Stimulated activated CD8-positive, alpha-beta memory T cell treated with anti-CD3 and anti-CD28 coated beads, Interleukin-7, amount 100 ng/mL, for 48 hours (primary cell): ENCODE measurements at places on chromosomes 11 and 22.

- no peak for DNase-seq
These were observed 294.1 kb upstream of the LARGE1 start for GRCh38 chr22:34214372-34214771.

DNA sequence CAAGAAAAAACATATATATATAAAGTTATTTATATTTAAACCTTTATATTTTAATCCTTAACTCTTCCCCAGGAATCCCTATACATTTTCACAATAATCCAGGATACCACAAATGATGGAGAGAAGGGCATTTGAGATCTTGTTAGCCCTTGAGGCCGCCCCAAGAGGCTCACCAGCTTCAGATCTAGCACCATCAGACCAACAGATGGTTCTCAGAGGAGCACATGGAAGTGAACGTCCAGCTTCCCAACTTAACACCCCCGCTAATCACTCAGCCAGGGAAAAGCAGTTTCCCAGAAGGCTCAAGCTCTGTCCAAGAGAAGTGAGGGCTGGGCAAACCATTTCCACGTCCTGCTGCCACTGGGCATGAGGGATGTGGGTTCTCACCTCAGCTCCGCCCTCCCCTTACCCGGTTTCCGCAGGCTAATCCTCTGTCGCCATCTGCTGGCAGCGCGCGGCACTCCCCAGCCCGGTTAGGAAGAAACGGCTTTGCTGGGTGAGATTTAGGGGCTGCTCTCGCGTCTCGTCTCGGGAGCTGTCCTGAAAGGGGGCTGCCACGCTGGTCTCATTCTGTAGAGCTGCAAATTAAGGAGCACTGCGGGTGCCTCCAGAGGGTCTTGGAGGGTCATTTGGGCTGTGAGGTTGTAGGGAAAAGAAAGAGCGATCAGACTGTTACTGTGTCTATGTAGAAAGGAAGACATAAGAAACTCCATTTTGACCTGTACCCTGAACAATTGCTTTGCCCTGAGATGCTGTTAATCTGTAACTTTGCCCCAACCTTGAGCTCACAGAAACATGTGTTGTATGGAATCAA lies 6.8 kb upstream of the FAM111A start:
- DNase-seq: peak; percentile 62

- no peak for DNase-seq
These were observed 148.9 kb downstream of the NECTIN1 start for GRCh38 chr11:119580081-119580480.

- DNase-seq: no peak
These were observed 8.1 kb upstream of the GLYAT start for GRCh38 chr11:58739725-58740430.

DNA sequence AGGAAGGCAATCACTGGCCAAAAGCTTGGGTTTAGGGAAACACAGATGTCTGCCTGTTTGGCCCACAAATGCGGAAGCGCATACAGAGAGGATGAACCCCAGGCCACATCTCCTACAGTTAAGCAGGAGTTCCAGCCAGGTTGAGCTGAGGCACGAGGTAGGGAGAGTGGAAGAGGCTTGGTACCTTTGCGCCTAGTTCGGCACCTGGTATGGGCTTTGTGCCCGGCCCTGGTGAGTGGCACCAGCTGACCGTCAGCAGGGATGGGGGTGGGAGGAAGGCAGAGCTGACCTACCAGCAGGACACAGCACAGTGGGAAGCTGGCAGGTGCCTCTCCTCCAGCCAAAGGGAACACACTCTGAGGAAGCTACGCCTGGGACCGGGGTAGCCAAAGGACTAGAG lies 57.6 kb downstream of the KCNC1 start:
- no peak for DNase-seq

GRCh38 chr11:92692826-92693546 lies 276.5 kb upstream of the MTNR1B start:
- DNase-seq: no peak

DNA sequence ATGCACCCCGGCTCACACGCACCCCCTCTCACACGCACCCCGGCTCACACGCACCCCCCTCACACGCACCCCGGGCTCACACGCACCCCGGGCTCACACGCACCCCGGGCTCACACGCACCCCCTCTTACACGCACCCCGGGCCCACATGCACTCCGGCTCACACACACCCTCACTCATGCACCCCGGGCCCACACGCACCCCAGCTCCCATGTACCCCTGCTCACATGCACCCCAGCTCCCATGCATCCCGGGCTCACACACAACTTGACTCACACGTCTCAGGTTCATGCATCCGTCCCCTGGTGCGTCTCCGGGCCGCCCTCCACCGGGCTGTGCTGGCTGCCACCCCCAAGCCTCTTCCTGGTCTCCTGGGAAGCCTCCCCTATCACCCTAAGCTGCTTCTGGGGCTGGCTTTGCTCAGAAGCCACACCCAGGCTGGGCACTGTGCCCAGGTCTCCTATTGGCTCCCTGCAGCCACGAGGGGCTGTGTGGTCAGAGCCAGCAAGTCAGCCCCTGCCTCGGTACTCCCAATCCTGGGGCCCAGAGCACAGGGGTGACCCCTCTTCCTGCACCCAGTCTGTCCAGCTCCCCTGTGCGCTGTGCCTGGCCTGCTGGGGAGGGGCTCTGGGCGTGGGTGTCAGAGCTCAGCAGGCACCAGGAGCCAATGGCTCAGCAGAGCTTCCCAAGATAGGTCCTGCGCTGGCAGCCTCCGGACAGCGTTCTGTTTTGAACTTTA lies 16.9 kb downstream of the TSPAN4 start:
- no peak for DNase-seq

- DNase-seq: no peak
These were observed 17.2 kb downstream of the CLDN25 start for GRCh38 chr11:113796663-113797259.

DNA sequence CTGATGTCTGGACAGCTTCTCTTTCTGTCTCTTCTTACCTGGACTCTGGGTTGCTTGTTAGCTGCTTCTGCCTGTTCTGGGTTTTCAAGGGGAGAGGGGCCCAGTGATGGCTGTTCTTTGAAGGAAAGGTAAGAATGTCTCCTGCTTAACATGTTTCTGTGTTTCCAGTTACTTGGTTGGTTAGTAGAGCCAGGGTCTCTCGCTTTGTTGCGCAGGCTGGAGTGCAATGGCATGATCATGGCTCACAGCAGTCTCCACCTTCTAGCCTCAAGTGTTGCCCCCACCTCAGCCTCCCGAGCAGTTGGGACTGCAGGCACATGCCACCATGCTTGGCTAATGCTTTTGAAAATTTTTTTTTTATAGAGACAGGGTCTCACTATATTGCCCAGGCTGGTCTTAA lies 126.6 kb downstream of the BCR start:
- DNase-seq: no peak

- DNase-seq: no peak
These were observed 278.0 kb upstream of the PLET1 start for GRCh38 chr11:112538534-112539280.

DNA sequence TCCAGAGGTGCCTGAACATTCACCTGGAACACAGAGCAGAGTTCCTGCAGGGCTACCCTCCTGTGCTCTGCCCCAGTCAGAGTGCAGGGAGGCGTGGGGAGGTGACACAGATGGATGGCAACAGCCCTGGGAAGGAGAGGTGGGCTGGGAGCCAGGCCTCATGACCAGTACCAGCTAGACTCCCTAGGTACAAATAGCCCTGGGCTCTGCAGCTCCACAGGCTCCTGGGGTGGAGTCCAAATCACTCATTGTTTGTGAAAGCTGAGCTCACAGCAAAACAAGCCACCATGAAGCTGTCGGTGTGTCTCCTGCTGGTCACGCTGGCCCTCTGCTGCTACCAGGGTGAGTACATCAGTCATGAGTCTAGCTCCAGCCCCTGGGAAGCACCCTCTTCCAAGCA lies at the start of gene SCGB1D2:
Gene SCGB1D2, plus strand, starts transcription at position 219 of the 400 bp plus-strand sequence. Its CDS starts 69 bp downstream, at position 288.
- no peak for DNase-seq

DNA sequence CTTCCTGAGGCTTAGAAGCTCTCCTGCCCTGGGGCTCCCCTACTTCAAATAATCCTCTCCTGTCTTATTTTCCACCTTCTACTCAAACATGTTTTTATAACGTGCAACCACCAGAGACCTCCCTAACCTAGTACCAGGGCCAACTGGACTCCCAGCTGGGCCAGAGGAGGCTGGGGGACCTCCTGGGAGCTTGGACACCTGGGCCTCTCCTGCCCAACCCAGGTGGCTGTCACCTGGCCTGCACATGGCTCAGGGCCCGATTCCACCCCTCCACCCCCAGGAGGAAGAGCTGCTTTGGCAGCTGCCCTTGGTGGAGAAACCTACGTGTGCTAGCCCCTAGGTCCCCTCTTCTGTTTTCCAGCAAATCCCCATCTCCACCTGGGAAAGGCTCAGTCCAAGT lies 105.2 kb downstream of the ABTB2 start:
- no peak for DNase-seq

- DNase-seq: no peak
These were observed 56.7 kb upstream of the CLPB start for GRCh38 chr11:72491001-72491400.

DNA sequence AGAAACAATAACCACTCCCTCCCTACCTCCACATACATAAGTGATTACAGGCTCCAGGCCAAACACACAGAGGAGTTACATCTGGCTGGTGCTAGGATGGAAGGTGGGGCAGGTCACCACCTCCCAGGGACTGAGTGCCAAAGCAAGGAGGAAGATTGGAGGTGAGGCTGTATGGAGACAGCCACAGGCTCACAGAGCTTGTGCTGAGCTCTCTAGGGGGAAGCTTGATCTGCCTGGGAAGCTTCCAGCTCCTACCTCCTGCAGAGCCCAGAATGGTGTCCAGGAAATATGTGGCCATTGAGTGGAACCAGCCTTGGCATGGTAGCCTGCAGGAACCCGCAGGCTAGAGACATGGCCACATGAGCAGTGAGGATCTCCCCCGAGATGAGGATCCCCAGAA lies 3.6 kb upstream of the MED15 start:
- no peak for DNase-seq

- DNase-seq: no peak
These were observed 139.0 kb upstream of the NAV2 start for GRCh38 chr11:19573666-19574065.

DNA sequence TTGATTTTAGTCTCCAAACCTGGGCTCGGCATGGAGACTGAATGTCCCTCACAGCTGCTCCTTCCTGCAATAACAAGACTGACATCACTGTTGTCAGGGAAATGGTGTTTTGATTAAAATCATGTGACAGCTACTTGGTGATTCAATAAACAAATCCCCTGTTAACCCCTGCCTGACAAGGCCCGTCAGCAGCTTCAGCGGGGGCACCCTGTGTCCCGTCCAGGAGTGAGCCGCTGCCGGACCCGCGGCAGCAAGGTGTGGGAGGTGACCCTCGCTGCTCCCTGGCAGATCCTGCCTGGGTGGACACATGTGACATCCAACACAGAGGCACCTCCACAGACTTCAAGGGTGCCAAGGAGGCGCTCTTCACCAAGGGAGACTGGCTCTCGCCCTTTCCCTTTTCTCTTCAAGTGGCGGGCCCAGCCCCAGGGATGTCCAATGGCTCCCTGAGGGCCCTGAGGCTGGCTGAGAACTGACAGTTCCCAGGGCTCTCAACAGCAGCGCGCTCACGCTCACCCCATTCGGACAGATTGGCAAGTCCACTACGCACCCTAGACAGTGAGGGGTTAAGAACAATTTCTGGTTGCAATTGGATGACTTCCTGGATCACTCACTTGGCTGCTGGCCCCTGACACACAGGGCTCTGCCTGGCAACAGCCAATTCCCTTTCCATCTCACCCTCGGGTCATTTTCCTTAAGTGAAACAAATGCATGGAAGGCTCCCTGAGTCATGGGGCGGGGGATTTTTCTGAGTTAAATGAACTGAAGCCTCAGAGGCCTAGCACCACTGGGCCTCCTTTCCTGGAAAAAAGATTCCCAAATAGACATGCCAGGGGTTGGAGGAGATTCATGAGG lies 30.7 kb downstream of the PPP2R1B start:
- no peak for DNase-seq

- no peak for DNase-seq
These were observed 521.3 kb upstream of the LRRC4C start for GRCh38 chr11:41980741-41981140.

DNA sequence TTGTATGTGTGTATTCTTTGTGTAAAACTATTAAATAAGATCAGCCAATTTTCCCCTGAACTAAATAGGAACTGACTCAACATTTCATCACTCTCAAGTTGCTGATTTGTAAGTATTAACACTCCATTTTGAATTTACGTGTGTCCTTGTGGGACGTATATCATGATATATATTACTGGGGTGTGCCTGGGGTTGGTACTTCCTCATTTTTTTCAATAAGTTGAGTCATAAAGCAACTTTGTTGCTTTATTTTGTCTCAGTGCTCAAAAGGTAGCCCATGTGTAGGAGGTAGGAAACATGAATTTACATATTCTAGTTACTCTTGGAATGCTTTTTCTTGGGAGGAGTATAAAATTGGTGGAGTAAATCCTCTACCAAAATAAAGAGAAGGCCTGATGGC lies 193.9 kb upstream of the RAG2 start:
- DNase-seq: no peak

DNA sequence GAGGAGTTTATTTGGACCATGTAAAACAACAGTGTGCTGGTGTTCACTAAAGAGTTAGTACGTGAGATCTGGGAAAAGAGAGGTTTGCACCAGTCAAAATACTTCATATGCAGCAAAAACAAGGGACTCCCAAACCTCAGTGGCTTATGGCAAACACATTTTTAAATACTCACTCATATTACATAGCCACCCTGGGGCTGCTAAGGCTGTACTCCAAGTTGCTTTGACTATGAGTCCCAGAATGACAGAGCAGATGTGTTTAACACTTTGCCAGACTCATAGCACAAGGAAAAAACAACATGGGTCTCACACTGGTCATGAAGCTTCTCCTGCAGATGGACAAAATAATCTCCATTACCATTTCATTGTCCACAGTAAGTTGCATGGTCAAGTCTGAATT lies 202.8 kb upstream of the GRIA4 start:
- DNase-seq: no peak

DNA sequence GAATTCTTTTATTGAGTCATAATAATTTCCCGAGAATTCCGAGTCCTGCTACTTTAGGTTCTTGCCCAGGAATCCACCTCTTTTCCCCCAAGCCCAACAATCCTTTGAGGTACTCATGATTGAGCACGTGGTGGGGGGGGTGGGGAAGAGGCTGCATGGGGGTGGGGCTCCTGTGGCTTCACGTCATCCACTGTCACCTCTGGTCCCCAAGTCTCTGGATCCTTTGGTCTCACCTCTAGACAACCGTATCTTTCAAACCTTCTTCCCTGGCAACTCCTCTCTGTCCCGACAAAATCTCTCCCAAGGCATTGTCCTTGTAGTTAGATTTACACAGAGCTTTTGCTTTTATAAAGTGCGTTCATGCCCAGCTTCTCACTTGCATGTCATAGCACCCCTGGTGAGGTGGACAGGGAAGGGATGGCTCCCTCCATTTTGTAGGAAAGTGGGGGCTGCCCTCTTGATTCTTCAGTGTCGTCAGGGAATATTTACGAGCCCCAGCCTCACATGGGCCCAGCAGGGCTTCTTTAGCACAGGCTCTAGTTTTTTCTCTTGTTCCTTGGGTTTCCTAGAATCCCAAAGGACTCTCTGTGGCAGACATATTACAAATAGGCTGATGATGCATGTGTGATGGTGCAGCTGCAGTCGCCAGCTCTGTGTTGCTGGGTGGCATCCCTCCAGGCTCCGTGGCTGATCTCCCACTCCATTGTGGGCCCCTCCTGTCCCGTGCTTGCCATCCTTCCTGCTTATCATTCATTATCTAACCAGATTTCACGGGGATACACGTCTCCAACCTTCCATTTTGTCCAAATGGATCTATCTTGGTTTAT lies 8.4 kb downstream of the UCP3 start:
- no peak for DNase-seq

GRCh38 chr11:119316016-119316728 lies 758 bp downstream of the MCAM start:
- DNase-seq: no peak
